Activated CD4-positive, alpha-beta T cell treated with anti-CD3 and anti-CD28 coated beads, Interleukin-2, amount 50 U/mL, for 48 hours (primary cell): ENCODE measurements at places on chromosomes 1 and 21.

GRCh38 chr1:178501705-178502329 lies 5.1 kb upstream of the CLEC20A start:
- DNase-seq = peak; percentile 64

DNA sequence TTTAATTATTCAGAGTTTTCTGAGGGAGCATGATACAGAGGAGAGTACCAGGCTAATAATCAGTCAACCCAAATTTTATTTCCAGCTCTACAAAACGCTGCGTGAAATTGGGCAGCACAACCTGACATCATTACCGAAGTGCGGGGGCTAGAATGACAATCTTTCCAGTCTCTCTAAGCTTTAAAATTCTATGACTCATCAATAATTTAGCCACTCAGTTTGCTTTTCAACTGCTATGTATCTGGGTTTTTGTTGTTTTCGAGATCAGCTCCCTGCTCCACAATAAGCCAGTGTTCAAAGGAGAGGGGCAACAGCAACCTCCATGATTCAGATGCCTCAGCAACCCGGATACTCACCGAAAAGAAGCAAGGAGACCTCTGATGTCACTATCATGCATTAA lies 13.9 kb downstream of the SORT1 start:
- DNase-seq = no peak

GRCh38 chr1:101153692-101154091 lies 83.1 kb upstream of the S1PR1 start:
- DNase-seq = no peak

DNA sequence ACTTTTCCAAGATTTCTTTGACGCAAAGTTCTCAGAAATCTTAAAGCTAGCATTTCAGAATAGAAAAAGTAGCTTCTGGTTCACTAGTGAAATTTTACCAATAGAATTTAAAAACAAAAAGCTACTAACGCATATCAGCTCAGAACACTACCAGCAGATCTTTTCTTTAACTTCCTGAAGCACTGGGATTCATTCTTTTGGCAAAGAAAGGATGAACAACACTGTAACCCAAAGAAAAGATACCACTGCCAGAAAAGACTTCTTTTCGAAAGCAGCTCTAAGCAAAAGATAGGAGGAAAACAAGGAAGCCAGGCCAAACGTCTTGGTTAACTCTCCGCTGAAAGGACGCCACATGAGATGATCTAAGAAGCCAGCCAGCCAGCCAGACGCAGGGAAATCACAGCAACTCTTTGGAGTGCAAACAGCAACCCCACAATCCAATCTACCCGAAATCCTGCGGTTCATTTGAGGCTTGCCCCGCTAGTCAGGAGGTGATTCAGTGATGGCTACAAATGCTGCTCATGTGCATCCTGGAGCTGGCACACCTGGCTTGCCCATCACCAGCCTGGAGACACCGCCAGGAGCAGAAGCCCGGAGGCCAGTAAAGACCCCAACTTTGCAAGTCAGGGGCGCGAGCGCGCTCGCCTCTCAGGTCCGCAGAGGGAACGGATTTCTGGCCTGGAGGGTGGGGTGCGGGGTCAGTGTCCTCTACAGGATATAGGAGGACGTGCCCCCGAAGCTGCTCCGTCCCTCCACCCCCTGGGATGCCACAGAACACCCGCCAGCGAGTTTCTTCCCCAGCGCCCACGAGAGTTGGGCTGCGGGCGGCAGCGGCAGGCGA lies 812 bp downstream of the NBPF1 start:
- peak; percentile 39 for DNase-seq

- DNase-seq = no peak
Observed at GRCh38 chr1:230160957-230161771, 94.1 kb downstream of the GALNT2 start.

GRCh38 chr1:208601561-208601960 lies 357.4 kb upstream of the PLXNA2 start:
- no peak for DNase-seq

- no peak for DNase-seq
Observed at GRCh38 chr21:35394634-35395369, 345.7 kb upstream of the RUNX1 start.

DNA sequence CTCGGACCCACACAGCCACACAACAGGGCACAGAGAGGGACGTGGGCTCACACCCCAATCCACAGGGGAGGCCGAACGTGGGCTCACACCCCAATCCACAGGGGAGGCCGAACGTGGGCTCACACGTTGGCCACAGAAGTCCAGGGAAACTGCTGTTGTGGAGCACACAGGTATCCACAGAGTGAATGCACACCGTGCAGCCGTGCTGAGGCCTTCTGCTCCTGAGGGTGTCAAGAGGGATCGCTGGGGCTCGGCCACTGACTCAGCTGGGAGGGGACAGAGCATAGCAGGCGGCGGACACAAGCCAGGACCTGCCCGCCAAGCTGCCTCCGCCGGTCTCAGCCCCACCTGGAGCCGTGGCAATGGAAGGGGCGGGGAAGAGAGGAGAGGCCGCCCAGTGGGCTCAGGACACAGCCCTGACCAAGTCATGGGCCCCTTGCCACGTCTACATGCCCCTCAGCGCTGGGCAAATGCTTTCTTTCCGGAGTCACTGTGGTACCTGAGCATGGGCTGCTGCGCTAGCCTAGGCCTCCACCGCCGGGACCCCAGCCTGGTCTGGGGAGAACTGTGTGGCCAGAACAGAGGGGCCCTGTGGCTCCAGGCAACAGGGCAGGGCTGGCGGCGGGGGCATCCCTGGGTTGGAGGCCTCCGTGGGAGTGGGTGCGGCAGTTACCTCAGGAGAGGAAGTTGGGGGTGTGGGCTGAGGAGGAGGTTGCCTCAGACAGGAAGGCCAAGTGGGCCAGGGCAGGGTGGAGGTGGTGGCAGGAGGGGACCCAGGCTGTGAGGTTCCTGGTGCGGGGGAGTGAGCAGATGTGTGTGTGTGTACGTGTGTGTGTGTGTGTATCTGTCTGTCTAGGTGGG lies 1.2 kb downstream of the SYTL1 start:
- DNase-seq = peak; percentile 70

GRCh38 chr1:156444407-156445001 lies 56.1 kb downstream of the MEF2D start:
- peak; percentile 40 for DNase-seq

DNA sequence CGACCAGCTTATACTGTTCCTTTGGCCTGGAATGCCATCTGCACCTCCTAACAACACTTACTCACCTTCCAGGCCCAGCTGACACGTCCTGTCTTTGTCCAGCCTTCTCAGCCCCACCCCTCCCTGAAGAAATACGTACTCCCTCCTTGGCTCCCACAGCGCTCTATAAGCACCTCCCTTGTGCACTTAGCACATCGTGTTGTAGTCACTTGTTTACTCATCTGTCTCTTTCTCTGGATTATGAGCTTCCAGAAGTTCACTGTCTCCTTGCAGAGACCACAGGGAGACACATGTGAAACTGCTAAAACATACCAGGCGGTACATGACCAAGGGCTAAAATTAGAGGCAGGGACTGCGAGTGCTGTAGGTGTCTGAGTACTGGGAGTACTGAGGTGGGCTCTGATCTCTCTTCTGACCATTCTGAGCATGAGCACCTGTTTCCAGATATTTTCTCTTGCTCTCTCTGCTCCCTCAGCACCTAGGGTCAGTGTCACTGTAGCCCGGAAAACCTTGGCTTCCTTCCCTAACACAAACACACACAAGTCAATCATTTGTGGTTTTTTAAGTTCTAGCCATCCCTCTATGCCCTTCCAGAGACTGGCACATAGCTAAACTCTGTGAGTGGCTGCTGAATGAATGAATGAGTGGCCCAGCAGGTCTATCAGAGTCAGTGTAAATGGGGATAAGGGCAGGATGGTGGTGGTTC lies 5.1 kb downstream of the DCST1 start:
- no peak for DNase-seq

DNA sequence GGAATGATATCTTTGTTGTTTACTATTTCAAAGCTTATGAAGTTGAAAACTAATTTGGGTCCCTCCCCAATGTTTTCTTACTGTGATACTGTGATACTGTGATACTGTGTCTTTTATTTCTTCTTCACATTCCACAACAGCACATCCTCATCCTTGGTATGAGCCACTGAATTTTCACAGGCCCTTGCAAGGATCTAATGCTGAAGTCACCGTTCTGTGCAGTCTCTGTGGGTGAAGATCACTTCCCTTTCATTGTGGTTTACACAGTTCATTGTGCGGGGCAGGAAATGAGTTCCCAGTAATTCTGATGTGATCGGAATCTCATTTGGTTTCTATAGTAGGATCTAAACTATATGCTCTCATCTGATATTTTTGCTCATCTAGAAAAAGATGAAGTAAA lies 32.1 kb upstream of the PAXBP1 start:
- no peak for DNase-seq
